ENCODE measurements at places on chromosomes 2 and 18.

- no peak for DNase-seq
Observed at GRCh38 chr2:71943238-71944182, 204.2 kb downstream of the CYP26B1 start.

GRCh38 chr2:8053216-8053615 lies 628.6 kb upstream of the ID2 start:
- no peak for DNase-seq

GRCh38 chr2:50476174-50476573 lies 555.8 kb downstream of the NRXN1 start:
- DNase-seq = peak; percentile 2

GRCh38 chr2:147463881-147464520 lies 380.8 kb upstream of the ACVR2A start:
- DNase-seq = peak; percentile 5

GRCh38 chr2:207505171-207505570 lies 24.6 kb upstream of the CREB1 start:
- no peak for DNase-seq

DNA sequence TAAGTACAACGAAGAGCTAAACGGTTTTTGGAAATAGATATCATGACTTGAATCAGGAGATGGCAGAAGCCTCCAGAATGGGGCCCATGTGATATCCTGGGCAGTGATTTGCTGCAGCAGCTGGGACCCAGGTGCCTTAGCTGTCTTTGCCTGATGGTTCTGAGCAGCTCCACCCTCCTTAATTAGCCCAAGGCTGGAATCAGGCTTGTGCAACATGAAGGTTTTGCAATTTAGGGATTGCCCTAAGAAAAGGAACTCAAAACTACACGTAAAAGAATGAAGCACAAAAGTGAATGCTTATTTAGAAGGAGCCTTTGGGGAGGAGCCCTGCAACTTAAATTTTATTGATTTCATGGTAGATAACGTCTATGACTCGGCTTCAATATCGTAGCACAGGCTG lies 17.3 kb upstream of the CNDP2 start:
- no peak for DNase-seq

- DNase-seq = no peak
Observed at GRCh38 chr2:59583173-59583765, 970.2 kb downstream of the BCL11A start.

DNA sequence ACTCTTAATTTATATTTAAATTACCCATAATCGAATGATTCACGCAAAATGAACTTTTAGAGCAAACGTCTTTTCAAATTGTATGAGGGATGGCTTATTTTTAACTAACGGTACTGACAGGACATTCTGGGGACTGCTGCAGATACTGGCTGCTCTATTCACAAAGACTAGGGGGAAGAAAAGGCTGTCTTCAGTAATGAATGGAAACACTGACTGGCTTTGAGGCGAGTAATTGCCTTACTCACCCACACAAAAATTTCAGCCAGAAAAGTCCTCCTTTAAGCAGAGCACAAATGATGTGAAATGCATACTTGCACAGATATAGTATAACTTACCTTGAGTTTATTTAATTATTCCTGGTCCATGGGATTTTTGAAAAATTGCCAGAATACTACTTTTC lies 852.6 kb downstream of the DPP10 start:
- no peak for DNase-seq

DNA sequence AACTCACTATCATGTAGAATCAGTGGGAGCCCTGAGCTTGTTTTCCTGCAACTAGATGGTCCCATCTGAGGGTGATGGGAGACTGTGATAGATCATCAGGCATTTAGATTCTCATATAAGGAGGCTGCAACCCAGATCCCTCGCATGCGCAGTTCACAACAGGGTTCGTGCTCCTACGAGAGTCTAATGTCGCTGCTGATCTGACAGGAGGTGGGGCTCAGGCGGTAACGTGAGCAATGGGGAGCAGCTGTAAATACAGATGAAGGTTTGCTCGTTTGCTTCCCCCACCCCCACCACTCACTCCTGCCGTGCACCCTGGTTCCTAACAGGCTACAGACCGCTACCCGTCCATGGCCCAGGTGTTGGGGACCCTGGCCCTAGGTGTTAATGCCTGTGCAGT lies 113.6 kb downstream of the RNF144A start:
- no peak for DNase-seq

- no peak for DNase-seq
Observed at GRCh38 chr2:12734914-12735654, 18.3 kb downstream of the TRIB2 start.

GRCh38 chr2:24766609-24767008 lies 26.6 kb downstream of the PTRHD1 start:
- DNase-seq = no peak

GRCh38 chr2:39007875-39008504 lies 112.9 kb downstream of the SOS1 start:
- no peak for DNase-seq

DNA sequence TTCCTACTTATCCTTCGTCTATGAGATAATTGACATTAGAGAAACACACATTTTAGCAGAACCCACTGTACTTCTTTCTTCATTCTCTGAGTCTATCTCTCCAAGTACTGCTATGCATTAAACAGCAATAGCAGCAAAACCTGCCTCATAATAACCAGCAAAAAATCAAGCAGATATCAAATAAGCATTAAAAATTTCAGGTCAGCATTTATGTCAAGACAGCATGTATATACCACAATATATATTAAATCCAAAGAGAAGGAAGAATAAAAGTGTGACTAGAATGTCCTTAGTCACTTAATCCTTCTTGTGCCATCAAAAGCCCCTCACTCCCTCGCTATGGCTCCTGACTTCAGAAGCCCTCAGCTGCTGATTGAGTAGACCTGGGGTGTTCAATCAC lies 131.3 kb downstream of the MGAT5 start:
- no peak for DNase-seq

DNA sequence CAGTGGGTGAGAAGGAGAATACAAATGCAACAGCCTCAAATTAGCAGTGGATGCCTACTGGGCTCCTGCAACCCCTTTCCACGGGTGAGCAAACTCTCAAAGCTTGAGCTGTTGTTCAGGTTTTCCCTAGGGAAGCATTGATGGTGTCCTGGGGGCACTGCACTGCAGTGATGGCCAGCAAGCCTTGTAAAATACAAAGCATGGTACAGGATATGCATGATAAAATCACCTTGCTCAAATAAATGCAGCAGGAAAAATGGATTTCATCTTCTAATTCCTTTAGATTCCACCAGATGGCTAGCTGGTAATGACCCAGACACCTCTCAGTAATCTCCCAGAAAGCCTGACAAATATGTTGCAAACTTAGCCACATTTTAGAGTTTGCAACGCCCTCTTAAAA lies 698.2 kb downstream of the TRIB2 start:
- peak; percentile 67 for DNase-seq

GRCh38 chr2:17918789-17919188 lies 40.3 kb downstream of the KCNS3 start:
- DNase-seq = no peak

DNA sequence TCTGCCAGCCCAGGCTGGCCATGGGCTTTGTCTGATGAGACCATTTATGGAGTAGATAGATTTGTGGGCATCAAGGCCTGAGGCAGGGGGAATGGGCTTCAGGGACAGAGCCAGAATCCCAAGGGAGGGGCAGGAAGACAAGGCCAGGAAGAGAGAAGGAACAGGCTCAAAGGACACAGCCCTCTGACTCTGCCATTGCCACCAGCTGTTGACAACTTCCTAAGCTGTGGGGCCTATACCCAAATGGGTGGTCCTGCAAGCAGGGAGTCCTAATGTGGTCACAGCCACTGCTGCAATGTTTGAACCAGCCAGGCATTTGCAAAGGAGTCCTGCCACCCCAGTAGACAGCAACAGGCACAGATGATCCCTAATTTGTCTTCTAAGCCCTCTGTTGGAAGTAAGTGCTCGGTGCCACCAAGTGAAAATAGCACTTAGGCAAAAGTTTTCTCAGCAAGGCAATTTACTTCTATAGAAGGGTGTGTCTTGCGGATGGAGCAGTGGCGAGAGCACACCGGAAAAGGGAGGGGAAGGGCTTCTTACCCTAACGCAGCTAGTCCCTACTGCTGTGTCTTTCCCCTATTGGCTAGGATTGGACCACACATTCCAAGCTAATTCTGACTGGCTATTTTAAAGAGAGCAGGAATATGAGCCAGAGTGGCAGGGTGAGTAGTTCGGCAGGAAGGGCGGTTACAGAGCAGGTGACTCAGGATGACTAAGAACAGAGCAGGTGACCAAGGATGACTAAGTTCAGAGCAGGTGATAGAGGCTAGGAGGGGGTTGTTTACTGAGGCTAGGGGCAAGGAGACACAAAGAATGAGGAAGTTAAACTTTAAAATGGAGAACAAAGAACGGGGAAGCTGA lies 47.2 kb downstream of the C1QL2 start:
- DNase-seq = no peak

GRCh38 chr2:109131777-109132176 lies 2.8 kb downstream of the SH3RF3 start:
- DNase-seq = no peak

GRCh38 chr2:127527001-127527804 lies 914 bp upstream of the IWS1 start:
- no peak for DNase-seq

DNA sequence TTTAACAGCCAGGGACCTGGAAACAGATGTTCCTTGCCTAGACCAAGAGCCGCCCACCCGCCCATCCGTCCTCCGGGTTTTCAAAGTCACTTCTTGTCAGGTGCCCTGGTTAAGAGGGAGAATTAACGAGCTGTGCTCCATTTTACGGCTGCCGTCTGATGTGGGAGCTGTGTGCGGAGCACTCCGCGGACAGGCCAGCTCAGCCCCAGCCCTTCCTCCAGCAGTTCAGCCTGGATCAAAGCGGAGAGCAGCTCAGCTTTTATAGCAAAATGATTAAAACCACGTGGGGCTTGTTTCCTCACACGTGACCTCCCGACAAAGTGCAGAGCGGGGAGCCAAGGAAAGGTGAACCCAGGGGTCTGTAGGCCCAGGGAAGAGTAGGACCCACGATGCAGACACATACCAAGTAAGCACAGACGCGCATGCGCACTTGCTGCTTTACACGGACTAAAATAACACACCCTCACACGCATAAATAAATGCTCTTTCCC lies 46.1 kb upstream of the PKDCC start:
- DNase-seq = no peak

- no peak for DNase-seq
Observed at GRCh38 chr2:210323003-210323402, 8.0 kb upstream of the MYL1 start.

DNA sequence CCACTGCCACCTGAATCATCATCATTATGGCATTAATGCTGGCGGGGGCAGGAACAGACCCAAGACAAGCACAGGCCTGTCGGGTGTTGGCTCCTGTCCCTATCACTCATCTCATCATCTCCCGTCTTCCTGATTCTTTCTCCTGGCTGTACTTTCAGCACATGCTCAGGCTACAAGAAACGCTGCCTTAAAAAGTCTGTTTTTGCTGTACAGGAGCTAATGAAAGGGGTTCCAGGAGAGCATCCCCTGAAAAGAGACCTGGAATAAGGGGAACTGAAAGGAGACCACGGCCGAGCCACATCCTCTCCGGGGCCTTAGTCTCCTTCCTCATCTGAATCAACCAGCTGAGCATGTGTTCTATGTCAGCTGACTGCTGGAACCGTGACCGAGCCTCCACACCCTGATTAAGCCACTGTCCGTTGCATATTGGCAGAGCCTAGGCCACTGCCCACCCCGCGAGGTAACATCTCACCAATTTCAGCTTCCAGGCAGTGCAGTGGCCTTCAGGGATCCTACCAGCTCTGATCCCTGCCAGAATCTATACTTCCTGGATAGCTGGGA lies 62.6 kb downstream of the DNMT3A start:
- no peak for DNase-seq

DNA sequence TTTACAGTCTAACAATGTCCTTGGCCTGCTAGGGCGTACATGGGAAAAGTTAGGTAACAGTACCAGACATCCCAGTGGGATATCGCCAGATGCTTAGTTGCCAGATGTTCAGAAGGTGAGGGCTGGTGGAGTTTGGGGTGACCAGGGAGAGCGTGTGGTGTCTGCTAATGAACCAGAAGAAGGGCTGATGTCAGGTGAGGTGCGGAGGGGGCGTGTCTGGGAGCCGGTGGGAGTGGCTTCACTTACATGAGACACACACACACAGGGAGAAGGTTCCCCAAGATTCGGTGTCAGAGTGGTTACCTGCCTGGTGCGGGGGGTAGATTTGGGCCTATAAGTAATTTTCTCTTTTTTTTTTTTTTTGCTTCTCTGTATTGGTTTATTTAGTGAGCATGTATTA lies 12.2 kb downstream of the RAB31 start:
- no peak for DNase-seq

DNA sequence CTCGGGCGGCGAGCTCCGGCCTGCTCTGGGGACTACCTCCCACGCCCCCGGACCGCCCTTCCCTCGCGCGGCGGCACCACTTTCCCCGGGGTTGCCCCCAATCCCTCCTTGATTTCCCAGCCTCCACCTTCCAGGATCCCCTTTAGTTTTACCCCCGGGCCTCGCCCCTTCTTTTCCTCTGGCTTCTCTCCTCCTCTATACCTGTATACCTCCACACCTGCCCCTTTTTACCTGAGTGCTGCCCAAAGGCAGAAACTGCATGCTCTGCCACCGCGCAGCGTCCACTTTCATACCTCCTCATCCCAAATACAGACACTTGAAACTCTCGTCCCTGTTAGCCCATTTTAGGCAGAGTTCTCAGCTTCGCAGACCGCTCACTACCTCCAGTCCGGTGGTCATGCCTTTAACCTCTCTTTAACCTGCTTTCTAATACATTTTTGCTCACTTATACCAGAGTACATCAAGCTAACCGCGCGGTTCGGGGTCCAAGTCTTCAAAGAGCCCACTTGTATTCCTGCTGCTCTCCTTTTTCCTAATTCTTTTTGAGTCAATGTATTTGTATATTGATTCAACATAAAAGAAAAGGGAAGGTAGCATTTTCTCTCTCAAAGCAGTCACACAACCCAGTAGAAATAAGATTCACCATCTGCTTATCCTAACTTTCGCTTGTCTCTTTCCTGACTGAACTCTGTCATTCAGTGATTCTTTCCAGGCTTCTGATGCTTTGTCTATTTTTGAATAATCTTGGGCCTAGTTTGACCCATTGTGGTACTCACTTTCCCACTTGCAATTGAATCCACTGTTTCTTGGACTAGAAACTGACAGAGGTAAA lies 901 bp downstream of the SPOPL start:
- DNase-seq = peak; percentile 35

DNA sequence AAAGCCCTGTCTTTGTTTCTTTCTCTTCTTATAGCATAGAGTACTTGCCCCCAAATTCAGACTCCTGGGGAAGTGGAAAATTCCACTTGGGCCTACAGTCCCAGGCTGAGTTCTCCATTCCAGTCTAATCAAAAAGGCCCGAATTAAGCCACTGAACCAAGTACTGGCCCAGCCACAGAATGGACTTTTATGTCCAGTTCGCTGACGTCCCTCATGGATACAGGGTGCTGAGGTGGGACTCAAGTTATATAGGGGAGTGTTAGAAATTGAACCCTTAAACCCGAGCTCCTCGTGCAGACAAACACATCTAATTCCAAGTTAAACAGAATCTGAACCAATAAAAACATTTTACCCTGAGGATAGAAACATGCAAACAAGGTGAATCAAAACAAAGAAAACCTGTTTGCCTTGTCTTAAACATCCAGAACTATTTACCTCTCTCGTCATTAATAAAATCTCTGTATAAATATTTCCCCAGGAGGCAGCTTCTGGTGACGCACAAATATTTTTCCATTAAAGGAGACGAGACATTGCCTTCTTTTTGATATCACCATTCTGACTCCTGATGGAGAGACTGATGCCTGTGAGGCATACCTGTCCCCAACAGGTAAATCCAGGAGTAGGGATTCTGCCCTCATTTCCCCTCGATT lies 136.8 kb upstream of the ARL4C start:
- peak; percentile 62 for DNase-seq
